ENCODE measurements at places on chromosomes 3 and 15.

DNA sequence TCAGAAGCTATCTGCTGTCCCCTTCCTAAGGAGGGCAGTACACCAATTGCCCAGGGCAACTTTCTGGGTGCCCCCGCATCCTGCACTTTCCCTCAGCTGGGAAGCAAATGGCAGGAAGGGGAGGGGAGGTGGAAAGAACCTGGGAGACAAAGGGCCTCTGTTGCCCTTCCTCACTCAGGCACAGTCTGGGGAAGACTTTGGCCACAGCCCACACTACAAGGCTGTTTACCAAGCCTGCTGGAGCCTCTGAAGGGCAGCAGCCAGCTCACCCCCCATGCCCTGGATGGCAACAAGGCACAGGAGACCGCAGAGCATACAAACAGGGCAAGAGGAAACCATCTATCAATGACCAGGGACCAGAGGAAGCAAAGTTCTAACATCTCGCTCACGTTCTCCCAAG is 42.4 kb downstream of the ARRDC4 start:
- no peak for DNase-seq

DNA sequence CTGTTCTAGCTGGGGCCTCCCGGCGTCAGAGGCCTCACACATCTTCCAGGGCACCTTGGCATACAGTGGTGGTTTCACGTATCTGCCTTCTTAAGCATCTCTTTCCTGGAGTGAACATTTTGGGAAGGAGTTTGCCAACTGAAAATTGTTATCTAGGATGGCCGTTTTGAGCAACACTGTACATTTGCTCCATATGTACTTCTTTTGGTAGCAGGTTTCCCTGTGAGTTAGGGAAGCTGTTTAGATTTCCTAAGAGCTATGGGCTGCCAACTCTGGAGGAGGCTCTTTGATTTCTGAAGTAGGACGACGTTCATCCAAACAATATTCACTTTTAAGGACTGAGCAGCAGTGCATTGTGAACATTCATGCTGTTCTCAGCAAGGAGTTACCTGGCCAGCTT is 665.9 kb downstream of the SQOR start:
- no peak for DNase-seq

DNA sequence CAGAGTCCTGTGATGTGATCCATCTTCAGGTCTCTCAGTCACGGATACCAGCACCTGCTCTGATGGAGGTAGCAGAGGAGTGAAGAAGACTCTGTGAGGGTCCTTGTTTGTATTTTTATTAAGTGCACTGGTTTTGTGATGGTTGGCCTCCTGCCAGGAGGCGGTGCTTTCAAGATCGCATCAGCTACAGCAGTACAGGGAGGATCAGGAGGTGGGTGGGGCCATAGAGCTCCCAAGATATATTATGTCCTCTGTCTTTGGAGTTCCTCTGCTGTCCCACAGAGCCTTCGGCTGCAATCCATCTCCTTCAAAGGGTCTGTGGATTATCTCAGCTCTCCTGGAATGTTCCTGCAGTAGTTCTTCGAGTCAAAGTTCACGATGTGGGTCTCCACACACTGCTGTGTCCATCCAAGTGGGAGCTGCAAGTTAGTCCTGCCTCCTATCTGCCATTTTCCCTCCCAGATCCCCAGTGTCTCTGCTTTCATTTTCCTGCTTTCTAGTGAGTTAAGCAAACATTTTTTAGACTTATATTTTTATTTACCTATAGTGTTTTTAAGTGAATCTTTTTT is 54.7 kb downstream of the TM2D3 start:
- DNase-seq, result no peak

DNA sequence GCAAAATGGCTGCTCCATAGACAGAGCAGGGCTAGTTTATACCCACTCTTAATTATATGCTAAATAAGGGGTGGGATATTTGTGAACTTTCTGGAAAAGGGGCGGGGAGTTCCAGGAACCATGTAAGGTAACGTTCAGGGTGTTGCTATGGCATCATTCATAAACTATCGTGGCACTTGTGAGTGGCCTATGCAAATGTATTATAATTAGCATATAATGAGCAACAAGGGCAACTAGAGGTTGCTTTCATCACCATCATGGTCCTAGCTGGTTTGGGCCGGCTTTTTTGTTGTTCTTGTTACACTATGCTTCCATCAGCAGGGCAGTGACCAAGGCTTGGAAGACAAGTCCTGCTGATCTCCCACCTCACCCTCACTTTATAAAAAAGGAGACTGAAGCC is 43.2 kb upstream of the FGD5 start:
- DNase-seq, result no peak
